CD4-positive, alpha-beta T cell treated with Interleukin-10 for 1 hour (primary cell): ENCODE measurements at places on chromosomes 7 and 10.

DNA sequence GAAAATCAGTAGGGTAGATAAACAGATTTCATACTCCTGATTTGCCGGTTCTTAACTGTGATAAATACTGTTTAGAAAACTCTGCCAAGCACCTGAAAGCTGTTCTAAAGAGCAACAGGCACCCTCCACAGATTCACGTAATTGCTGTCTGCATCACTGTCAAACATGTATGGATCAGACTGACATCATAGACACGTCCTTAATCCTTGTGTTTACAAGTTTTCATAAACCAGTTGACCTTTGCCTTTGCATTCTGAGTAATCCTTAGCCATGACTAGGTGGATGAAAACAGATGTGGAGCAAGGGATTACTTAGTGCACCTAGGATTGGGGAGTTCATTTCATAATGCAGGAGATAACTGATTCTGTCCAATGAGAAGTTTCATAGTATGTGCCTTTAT, 41.6 kb downstream of the SLC39A12 start:
- DNase-seq = no peak

DNA sequence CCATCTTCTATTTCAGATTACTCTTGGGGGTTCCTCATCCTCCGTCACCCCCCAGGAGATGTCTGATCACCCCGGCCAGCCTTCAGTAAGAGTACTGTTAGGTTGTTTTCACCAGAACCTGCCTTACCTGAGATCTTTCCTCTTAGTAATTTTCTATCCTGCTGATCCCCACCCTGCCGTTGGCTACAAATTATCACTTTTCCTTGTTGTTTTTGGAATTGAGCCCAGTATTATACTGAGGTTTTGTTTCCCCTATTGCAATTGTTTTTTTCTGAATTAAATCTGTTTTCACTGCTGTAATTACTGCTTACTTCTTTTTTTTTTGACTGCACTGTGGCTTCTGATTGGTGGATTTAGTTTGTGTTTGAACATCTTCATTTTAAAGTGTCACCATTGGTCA, 14.7 kb downstream of the SPAM1 start:
- DNase-seq = no peak

DNA sequence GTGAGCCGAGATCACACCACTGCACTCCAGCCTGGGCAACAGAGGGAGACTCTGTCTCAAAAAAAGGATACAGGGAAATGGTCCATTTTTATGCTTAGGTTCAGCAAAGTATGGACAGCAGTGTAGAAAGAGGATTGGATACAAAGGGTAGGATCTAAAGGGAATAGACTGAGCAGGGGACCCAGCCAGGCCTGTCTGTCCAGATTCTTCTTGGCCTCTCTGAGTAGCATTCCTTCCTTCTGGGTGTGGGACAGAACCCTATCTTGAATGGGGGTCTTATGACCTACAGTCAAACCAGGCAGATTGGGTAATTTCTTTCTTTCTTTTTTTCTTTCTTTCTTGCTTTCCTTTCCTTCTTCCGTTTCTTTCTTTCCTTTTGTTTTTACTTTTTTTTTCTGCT, 25.6 kb downstream of the SH2B2 start:
- DNase-seq = no peak

GRCh38 chr10:90321132-90321816, 536.6 kb downstream of the HTR7 start:
- no peak for DNase-seq

DNA sequence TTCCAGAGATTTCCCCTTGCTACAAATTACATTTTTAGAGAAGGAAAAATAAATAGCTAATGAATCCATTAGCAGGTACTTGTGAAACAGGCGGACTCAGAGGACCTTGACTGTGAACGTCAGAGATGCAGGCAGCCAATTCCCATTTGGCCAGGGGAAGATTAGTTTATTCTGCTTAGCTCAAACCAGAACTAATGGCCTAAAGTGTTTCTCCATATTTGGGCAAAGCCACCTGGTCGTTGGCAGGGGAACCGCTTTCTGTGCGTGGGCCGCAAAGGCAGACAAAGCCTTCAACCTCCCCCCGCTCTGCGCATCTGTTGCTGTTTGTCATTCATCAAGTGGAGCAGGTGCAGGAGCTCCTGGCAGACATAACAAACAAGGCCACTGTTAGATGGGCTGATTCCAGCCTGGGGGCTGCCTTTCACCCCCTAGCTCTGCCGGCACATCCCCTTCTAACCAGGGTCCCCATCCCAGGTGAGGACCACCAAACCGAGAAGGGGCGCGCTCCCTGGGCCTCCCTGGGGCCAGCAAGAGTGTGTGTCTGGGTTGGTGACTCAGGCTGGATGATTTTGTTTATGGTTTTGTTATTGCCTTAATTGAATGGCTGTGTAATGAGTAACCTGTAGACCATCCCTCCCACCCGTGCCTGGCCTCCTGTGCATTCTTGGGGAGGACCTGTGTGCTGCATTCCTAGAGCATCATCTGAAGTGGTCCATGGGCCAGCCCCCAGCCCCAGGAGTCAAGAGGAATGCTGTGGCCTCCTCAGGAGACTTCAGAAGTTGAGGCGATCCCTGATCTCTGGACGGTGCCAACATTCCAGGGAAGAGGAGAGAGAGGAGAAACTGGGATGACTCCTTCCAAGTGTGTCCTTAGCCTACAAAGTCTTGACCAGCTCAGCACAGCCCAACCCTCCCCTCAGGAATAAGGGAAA, 14.5 kb upstream of the CPA1 start:
- no peak for DNase-seq

DNA sequence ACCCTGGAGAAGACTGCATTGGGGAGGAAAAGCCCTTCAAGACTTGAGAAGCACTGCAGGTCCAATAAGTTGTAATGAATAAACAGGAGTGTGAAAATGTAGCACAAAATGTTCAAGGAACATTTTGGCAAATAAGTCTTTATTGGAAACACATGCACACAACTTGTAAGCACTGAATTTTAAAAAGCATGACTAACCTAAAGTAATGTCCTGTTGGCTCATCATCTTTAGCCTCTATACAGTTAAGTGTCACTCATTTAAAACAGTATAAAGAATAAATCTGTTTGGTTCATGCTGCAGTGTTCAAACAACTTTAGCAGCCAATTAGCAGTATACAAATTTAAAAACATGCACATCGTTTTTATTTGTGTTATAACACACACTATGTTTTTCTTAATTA, 108.6 kb downstream of the CDK6 start:
- DNase-seq = no peak

DNA sequence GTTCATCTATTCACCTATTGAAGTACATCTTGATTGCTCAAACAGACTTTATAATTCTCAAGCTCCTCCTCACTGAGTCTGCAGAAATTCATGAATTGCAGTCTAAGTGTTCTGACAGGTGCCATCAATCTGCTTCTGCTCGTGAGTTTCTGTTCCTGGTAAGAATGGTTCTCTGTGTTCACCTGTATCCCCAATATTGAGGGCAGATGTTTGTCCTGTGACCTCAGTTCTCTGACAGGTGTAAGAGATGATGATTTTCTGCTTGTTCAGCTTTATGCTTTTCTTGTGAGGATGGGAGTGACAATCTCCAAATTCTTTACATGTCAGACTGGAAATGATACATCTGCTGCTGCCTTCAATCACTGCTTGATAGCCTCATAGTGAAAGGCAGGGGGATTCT, 736.9 kb upstream of the COBL start:
- no peak for DNase-seq

DNA sequence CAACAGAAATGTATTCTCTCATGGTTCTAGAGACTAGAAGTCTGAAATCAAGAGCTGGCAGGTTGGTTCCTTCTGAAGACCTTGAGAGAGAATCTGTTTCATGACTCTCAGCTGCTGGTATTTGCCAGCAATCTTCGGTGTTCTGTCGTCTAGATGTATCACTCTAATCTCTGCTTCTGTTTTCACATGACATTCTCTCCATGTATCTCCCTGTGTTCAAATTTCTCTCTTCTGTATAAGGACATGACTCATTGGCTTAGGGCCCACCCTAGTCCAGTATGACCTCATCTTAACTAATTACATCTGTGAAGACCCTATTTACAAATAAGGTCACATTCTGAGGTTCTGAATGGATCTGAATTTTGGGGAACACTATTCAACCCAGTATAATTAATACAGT, 82.3 kb downstream of the ANKRD7 start:
- no peak for DNase-seq

GRCh38 chr7:27185854-27186667, 1.0 kb upstream of the HOXA11 start:
- DNase-seq = no peak

DNA sequence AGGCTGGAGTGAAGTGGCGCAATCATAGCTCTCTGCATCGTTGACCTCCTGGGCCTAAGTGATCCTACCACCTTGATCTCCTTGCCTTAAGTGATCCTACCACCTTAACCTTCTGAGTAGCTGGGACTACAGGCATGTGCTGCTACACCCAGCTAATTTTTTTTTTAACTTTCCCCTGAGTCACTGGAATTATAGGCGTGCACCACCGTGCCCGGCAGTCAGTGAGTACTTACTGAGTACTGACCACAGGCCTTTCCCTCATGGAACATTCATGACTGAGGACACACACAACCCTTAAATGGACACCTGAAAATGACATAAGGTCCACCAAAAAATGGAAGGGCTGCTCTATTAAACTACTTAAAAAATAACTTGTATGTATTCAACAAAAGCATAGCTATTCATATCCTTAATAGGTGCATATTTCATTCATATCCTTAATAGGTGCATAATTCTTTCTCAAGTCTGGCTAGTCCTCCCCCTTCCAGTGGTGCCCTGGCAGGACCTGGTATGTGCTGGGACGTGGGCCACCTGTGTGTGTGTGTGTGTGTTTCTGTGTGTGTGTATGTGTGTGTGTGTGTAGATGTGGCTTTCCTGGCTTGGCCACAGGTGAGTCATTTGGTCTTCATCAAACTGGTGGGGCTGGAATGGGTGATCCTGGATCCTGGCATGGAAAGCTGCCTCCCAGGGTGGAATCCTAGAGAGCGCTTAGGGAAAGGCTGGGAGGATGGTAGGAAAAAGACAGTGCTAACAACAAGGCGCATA, 3.5 kb downstream of the FAM180A start:
- no peak for DNase-seq

DNA sequence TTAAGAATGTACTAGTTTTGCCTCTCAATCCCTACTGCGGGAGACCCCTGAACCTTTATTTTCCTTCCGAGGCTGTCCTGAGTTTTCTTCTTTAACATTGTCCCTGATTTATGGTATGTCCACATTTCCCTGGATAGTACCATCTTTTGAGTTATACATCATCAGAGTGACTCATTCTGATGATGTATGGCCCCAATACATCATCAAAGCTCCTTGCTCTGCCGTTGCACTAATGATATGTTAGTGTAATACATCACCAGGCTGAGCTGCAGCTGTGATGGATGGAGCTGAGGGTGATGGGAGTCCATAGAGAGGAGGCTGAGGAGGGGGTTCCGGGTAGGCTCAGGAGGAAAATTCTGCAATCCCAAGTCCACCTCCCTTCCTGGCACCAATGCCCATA, 986.5 kb downstream of the KCNMA1 start:
- DNase-seq = no peak

GRCh38 chr10:117988814-117989213, 57.9 kb downstream of the RAB11FIP2 start:
- no peak for DNase-seq

DNA sequence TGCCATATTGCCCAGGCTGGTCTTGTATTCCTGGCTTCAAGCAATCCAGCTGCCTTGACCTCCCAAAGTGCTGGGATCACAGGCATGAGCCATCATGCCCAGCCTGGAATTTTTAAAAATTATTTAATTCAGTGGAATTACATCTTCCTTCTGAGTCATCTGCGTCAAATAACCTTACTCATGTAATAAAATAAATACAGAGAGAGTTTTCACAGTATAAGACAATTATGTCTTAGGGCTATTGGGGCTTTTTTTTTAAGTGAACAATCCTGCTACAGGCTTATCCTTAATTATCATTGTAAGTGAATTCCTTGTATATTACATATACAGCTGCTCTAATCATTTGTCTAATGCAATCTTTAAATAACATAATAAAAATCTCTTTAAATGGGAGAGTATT, 108.3 kb downstream of the MAPK8 start:
- DNase-seq = no peak

DNA sequence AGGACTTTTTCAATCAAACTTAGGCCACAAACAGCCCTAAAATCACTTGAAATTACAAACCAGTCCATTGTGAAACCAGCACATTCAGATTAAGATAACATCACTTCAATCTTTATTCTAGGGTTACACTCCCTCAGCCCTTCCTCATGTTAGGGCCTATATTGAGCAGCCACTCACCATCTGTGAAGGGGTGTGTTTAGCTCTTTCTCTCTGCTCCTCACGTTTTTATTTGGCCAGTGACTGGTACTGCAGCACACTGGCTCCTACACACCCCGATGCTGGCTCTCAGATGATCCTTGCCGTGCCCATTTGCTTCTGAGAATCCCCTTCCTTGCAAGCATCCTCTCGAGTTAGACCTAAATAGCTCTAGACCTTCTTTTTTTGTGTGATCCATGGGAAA, 604.5 kb downstream of the INHBA start:
- DNase-seq = no peak

- no peak for DNase-seq
These were observed 113.4 kb upstream of the AHR start for GRCh38 chr7:17184805-17185689.

- peak; percentile 60 for DNase-seq
These were observed 36.3 kb downstream of the TRIL start for GRCh38 chr7:28921822-28922221.

DNA sequence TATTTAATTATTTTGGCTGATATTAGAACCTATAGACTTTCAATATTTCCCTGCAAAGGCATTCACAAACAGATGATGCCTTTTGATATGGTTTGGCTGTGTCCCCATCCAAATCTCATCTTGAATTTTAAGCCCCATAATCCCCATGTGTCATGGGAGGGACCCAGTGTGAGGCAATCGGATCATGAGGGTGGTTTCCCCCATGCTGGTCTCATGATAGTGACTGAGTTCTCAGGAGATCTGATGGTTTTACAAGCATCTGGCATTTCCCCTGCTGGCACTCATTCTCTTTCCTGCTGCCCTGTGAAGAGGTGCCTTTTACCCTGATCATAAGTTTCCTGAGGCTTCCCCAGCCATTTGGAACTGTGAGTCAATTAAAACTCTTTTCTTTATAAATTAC, 9.3 kb upstream of the PNLIPRP3 start:
- no peak for DNase-seq

GRCh38 chr7:149468208-149468607, 7.3 kb upstream of the ZNF777 start:
- no peak for DNase-seq
